ENCODE measurements at places on chromosomes 3 and 15.

DNA sequence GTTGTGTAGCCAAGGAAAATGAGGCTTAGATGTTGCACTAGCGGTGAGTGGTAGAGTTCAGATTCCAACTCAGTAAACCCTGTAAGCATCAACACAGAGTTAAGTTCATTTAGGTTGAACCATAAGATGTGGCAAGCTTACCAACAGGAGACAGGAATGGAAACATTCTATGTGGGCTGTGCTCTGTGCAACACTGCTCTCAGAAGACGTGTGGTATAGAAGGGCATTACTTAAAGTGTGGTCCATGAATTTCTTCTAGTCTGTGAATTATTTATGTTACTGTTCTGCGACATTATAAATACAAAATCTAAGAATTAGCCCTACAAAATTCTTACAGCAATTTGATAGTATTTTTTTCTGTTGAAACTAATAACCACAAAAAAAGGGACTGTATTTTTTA, 213.3 kb downstream of the GRM7 start:
- no peak for DNase-seq

- no peak for DNase-seq
These were observed 5.7 kb downstream of the FURIN start for GRCh38 chr15:90873998-90874605.

- no peak for DNase-seq
These were observed 25.8 kb downstream of the TMEM43 start for GRCh38 chr3:14150491-14151230.

- DNase-seq = no peak
These were observed 28.1 kb downstream of the TRIM42 start for GRCh38 chr3:140705954-140706353.

DNA sequence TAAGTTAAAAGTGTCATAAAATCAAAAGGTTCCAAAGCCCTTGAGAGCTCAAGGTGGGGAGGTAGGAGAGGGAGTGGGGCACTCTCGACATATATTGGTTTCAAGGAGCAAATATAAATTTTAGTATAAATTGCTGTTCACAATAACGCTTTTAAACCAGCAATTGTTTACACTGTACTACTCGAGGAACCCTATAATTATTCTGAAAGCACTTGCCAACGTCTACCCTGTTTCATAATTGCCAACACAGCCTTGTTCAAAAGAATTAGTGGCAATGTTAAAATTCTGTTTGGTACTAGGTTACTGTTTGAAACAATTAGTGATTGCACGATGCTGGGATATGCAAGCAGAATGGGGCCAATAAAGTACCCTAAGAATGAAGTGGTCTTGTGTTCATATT, 76.3 kb upstream of the ICE2 start:
- DNase-seq = no peak

- no peak for DNase-seq
These were observed 130.9 kb downstream of the IL1RAP start for GRCh38 chr3:190644766-190645165.

DNA sequence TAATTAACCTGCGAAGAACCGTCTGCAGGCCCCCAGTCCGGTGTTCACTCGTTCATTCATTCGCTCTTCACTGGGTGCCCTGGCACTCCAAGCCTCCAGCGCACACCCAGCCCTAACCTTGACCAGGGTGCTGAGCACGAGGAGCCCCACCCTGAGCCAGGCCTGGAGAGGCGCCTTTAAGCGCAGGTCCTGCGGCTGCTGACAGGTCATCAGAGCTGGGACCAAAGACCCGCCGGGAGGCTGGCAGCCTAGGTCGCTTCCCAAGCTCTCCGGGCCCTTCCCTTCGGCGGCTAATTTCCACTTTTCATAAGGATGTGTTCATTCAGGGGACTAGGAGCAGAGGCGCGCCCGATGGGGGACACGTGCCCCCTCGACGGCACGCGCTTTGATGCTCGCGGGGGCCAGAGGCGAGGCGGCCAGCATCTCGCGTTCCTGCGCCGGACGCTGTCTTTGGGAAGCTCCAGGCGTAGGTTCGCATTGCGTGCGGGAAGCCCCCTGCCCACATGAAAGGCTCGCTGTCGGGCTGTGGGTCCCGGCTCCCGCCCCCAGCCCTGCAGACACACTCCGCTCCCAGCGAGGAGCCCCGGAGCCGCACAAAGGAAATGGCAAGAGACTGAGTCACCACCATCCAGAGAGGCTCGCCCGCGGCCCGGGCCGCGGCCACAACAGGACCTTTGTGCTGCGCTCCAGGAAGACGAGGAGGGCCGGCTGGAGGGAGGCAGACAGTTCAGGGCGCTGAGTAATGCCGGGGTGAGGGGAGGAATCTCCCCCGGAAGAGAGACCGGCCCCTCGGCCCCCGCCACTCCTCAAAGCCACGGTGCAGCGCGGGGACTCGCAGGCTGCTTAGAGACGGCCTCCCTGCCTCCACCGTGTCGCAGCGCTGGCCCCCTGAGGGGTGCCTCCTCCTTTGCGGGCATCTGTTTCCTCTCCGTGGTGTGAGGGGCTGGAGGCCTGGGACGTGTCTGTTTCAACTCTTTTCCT, 266.4 kb upstream of the HES1 start:
- DNase-seq = peak; percentile 74

DNA sequence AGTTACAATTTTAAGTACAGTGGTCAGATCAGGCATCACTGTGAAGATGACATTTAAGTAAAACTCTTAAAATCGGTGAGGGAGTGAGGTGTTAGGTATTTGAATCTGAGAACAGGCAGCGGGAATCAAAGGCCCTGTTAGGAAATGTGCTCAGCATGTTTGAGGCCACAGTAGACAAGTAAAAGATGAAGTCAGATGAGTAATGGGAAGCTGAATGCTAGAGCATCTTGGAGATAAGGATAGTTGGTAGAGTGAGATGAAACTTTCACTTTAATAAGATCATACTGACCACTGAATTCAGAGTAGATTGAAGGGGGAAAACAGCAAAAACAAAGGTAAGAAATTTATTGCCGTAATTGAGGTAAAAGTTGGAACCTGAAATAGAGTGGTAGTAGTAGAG, 61.6 kb downstream of the DCBLD2 start:
- no peak for DNase-seq

DNA sequence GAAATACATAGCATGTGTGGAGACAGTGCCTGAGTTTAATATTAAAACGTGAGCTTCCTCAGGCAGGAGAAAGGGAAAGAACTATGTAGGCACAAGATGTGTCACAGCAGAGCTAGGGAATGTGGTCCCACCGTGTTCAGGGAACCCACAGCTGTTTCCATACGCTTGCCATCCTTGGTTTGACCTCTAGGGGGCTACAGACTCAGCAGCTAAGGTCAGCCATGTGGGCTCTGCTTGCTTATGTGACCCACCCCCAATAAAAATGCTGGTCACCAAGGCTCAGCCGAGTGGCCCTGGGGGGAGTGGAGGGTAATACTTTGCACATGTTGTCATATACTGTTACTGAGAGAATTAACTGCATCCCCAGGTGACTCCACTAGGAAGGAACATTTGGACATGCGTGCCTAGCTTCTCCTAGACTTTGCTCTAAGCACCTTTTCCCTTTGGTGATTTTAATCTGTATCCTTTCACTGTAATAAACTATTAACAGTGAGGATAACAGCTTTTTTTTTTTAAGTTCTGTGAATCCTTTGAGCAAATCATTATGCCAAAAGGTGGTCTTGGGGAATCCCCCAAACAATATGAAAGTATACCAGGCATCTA, 3.3 kb downstream of the TUBGCP5 start:
- peak; percentile 63 for DNase-seq

DNA sequence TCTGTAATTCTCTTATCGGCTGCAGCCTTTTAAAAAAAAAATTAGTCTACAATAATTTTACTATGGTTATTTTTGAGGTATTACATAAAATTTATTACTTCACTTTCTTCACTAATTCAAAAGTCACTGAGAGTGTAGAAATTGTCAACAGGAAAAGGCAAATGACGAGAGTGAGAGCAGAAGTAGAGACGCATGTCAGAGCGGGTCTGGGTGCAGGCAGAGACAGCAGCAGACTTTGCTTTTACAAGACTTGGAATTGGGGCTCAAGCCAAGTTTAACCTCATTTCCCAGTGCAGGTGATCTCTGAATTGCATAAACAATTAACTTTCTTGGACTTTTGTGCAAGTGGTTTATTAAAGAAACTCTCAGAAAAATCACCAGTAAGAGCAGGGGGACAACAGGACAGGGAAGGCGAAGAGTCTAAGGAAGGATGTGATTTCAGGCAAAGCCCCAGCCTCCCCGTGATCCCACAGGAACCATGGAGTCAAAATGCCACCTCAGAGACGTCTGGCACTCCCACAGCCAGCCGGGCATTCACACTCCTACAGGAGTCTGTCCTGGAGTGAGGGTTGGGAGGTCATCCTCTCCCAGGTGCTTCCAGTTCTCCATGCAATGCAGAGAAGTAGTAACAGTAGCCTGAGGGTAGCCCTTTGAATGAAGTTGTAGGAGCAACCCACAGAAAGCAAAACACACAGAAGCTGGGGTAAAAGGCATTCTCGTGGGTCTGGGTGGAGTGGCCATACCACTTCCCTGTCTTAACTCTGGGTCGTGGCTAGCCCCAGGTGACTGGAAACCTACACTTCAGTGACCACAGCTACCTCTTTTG, 274.0 kb upstream of the TGFBR2 start:
- peak; percentile 6 for DNase-seq

- no peak for DNase-seq
These were observed 253.9 kb downstream of the RORA start for GRCh38 chr15:60975218-60975617.

DNA sequence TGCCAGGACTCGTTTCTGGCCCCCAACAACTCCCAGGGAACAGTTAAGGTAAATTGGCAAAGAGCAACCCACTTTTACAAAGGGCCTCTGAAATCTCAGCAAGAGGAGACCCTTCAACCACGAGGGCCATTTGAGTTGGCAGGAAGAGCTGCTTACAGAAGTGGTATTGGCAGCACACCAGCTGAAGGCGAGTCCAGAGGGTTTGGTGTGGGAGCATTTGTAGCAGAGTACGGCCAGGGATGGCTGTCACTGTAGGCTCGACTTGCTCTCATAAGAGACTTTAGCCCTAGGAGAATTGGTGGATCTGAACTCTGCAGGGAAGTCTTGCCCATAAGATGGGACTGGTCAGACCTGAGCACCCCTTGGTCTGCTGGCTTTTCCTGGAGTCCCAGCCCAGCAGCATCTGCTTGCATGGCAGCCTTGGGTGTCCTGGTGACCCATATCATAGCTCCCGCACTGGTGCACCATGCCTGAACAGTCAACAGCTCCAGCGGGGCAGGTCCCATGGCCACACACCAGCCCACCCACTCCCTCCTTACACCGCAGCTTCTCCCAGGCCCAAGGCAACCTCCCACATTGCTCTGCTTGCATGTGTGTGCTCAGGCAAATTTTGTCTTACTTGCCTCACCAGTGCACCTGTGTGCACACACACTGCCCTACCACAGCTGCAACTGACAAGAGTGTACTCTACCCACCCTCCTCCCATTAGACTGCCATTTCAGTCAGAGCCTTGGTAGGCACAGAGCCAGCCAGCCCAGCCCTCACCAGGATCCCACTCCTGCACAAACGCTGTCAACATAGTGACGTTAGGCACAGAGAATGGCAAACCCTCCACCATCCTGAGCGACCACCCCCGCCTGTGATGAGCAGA, 861.6 kb upstream of the DPPA4 start:
- no peak for DNase-seq

DNA sequence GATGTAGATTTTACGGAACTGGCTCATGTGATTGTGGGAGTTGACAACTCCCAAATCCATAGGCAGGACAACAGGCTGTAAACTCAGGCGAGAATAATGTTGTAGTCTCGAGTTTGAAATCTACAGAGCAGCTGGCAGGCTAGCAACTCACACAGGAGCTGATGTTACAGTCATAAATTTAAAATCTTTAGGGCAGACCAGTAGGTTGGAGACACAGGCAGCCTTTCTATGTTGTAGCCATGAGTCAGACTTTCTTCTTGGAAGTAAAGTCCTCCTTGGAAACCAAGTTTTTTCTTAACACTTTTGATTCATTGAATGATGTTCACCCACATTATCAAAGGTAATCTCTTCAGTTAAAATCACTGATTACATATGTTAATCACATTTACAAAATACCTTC, 89.1 kb upstream of the ALCAM start:
- DNase-seq = no peak

- DNase-seq = no peak
These were observed 41.6 kb downstream of the EEFSEC start for GRCh38 chr3:128194843-128195242.

All from suppressor macrophage (primary cell).